ENCODE measurements at places on chromosomes 7 and 10.

DNA sequence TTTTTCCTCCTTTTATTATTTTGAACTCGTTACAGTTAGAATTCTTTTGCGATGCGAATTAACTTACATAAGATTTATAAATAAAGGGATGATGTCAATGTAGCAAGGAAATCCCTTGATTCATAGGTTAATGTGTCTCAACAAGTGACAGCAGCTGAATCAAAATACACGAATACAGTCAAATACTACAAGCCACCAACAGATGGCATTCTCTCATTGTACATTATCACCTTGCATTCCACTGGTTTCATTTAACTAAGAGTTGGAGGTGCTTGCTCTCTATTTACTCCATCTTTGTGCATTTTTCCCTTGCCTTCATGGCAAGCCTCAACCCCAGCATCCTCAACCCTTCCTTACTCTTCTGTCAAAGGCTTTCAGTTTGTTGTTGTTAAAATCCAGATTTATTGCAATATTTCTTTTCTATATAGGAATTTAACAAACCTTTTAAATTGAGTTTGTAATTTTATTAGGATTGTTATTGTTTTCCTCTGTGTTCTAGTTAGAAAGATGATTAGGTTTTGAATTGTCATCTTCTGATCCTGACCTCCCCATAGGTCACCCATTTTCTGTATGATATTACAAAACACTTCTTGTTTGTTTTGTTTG is 78.3 kb downstream of the SLC25A40 start:
- no peak for DNase-seq

DNA sequence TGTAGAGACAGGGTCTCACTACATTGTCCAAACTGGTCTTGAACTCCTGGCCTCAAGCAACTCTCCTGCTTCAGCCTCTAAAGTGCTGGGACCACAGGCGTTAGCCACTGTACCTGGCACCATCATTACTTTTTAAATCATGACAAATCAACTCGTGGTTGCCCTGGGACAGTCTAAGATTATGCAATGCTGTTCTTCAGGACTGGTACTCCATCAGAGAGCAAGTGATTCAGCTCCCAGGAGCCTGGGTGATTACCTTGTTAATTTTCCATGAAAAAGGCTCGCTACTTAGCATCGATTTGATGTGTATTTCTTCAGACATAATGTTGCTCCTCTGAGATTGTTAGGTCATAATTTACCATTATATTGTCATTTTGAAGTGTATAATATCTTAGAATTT is 158.9 kb upstream of the STEAP4 start:
- DNase-seq, result no peak

DNA sequence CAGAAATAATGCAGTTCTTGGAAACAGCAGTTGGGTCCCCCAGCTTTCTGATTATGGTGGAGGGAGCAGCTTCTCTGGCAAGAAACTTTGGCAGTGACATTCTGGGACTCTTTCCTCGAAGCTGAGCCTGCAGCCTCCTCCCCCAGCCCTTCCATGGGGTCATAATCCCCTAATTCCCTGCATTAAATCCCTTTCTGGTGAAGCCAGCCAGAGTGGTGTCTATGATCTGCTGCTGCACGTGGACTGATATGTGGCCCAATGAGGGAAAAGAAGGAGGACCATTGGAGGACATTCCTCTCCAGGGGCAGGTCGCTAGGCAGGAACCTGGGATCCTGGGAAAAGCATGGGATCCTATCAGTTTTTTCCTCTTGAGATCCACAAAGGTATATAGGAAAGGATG is 470.5 kb downstream of the RPS24 start:
- no peak for DNase-seq

DNA sequence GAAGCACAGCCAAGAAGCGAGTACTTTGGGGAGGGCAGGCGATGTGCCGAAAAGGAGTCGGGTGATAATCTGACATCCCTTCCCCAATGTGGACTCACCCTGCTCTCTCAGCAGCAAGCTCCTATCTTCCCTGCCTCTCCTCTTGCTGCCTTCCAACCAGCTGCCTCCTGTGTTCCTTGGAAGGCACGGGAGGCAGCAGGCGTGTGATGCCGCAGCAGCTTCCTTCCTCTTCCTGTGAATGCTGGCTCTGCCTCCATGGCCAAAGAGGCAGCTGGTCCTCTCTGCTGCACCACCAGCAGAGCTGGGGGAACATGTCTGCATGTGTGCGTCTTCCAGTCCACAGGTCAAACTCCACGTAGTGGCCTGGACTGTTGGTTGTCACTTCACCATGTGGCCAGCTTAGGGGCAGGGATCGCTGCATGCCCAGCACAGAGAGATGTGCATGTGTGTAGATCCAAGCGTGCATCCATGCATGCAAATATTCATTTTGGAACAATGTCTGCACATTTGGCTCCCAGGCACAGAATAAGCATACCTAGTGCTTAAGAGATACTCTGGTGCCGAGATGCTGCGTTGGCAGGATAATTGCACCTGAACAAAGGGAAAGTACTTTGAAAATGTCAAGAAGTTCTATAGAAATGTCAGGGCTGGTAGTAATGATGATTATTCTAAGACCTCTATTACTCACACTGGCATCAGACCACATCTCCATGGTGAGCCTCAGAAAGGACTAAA is 499.8 kb downstream of the PLXNA4 start:
- DNase-seq, result no peak

DNA sequence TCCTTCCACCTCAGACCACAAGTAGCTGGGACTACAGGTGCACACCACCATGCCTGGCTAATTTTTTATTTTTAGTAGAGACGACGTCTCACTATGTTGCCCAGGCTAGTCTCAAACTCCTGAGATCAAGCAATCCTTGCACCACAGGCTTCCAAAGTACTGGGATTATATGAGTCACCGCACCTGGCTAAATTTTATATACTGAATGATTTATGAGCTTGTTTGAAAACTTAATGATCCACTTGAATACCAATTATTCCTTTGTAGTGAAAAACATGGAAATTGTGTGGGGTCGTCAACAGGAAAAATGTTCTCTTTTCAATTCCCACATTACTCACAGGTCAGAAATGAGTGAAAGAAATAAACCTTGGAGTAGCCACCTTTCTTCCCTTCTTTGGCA is 31.3 kb downstream of the RAPGEF5 start:
- no peak for DNase-seq

Data from stimulated activated CD8-positive, alpha-beta memory T cell treated with anti-CD3 and anti-CD28 coated beads, Interleukin-4, amount 100 ng/mL, for 1 hour (primary cell).